ENCODE measurements at places on chromosomes 3 and 15.

- peak; percentile 85 for DNase-seq
These were observed 160.5 kb downstream of the FGF12 start for GRCh38 chr3:192566706-192567290.

- no peak for DNase-seq
These were observed 475.0 kb downstream of the TUSC7 start for GRCh38 chr3:117184574-117184973.

- no peak for DNase-seq
These were observed 2.4 kb downstream of the GPR171 start for GRCh38 chr3:151200586-151200985.

DNA sequence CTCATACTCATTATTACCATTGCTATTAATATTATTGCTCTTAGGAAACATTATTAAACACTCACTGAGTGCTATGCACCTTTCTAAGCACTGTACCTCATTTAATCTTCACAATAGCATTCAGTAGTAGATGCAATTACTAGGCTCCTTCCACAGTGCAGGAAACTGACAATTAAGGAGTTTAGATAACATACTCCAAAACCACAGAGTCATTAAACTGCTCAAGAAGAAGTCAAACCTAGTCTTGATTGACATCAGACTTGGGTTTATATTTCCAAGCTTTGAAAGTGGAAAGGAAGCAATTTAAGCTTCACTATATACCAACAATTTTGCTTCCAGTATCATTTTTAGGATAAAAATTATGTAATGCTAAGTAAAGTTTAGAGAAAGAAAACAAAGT is 490.1 kb upstream of the ARRDC4 start:
- no peak for DNase-seq

DNA sequence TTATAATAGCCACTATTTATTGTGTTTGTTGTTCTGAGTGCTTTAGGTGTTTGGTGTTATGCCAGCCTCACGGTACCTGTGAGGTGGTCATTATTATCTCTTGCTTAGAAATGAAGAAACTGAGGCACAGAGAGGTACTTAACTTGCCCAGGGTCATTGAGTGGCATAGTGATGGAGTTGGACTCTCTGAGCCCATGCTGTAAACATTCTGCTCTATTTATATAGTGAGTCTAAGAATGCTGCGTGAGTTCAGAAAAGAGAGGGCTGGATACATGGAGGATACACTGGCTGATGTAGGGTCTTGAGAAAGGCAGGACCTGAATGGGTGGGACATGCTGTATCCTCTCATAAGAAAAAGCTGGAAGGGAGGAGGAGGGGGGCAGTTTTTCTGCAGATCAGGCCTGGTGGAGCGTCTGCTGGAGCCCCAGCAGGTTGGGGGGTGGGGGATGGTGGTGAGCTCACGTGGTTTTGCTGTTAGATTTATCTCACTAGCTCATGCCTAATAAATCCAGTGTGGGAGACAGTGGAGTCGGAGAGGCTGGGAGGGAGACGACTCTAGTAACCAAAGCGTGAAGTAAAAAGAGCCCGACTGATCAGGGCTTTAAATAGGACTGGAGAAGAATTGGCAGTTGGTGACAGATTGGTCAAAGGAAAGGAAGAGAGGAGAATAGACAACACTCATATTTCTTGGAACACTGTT is 16.0 kb downstream of the MED12L start:
- no peak for DNase-seq

- DNase-seq, result no peak
These were observed 18.2 kb downstream of the IDH2 start for GRCh38 chr15:90083954-90084607.

- DNase-seq, result no peak
These were observed 249.4 kb upstream of the RARB start for GRCh38 chr3:25178672-25179071.

- no peak for DNase-seq
These were observed 105.6 kb upstream of the HES1 start for GRCh38 chr3:194030372-194030771.

DNA sequence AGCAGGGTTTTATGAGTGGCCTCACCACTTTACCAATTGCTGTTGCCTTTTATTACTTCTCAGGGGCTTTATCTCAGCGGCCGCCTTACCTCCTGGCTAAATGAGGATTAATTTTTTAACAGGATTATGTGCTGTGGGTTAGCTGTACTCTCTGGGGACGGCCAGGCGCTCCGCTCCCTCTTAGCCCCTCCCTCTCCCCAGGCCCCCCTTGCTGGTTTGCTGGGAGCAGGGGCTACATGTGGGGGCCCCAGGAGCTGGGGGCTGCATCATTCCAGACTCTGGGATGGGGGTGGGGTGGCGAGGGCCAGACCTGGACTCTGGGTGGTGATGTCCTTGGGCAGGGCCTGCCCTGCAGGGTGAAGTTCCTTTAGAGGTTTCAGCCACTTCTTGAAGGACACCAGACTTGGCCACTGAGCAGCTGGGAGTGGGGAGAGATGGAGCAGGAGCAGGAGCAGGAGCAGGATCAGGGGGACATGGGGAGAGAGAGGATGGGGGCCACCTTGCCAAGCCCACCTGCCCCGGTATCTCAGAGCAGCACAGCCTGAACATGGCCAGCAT is 196.1 kb downstream of the GOLGA6L6 start:
- DNase-seq, result no peak

GRCh38 chr3:94693997-94694640 is 631.3 kb downstream of the NSUN3 start:
- DNase-seq, result no peak

DNA sequence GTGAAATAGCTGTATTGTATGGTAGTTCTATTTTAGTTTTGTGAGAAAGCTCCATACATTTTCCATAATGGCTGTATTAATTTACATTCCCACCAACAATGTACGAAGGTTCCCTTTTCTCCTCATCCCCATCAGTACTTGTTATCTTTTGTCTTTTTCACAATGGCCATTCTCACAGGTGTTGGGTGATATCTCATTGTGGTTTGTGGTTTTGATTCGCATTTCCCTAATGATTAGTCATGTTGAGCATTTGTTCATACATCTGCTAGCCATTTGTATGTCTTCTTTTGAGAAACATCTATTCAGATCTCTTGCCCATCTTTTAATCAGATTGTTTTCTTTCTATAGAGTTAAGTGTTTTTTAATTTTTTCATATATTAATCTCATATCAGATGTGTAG is 931.9 kb downstream of the IGSF11 start:
- DNase-seq, result no peak

- no peak for DNase-seq
These were observed 117.9 kb downstream of the MITF start for GRCh38 chr3:69856965-69857705.

DNA sequence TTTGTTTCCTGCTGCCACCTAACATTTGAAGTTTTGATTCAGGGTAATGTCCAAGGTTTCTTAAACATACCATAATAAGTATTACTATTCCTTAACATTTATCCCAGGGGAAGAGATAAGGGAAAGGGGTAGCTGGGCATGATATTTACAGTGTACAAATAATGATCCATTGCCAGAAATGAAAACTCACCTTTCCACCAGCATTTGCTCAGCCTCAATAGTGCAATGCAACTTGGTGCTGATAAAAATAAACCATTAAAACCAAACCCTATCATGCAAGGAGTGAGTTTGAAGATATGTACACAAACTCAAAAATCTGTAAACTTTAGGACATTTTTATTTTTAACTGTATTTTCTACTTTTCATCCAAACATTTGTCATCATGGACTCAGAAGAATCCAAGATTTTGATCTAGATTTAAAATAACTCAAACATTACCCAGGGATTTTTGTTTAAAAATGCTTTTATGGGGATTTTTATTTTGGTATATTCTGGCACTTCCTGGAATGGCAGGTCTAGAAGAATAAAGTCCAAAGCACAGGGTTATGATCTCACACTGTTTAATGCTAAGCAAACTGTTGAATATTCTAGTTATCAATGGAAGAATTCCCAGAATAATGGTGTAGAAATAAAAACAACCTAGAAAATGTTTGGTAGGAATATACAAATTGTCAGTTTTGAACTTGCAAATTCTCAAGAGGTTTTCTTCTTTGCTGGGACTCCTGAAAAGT is 32.5 kb upstream of the SLC2A2 start:
- no peak for DNase-seq

GRCh38 chr3:37330466-37330865 is 156.1 kb upstream of the LRRFIP2 start:
- no peak for DNase-seq

GRCh38 chr3:16300881-16301359 is 35.9 kb downstream of the OXNAD1 start:
- no peak for DNase-seq

- no peak for DNase-seq
These were observed 52.6 kb upstream of the ADGRG7 start for GRCh38 chr3:100556673-100557310.

- peak; percentile 23 for DNase-seq
These were observed 1.2 kb upstream of the ITIH4 start for GRCh38 chr3:52831500-52832301.

DNA sequence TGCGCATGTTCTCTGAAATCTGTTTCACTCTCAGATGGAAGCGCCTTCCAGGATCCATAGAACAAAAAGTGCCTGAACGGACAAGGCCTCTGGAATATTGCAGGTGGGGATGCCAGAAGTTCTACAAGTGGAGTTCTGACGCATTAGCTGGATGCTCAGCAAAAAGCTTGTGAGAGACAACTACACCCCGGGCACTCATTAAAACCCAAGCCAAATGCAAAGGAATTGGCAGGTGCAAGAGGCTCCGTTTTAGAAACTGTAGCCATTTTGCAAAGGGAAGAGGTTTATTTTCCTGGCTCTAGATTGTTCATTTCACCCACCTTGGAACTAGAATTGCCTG is 35.2 kb upstream of the SLC24A5 start:
- DNase-seq, result no peak

DNA sequence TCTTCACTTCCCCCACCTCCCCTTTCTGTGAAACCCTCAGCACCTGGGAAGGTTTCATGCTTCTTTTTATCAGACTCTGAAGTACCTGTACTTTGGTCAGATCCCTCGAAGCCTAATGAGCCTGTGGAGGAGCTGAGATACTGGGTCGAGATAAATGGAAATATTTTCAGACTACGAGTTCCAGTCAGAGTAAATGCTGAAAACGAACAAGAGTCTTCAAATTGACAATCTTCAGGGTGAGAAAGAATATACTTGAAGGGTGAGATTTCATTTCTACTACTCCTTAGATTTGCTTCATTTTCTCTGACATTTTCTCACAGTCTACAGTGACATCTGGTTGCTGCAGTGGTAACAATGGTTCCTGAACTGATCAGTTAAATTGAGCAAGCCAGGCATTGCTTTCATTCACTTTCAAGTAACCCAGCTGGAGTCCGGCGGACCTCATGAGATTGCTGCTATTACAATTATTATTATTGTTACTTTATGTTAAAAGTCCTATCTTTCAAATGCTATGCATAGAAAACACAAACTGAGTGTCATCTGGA is 337.2 kb downstream of the VGLL3 start:
- DNase-seq, result no peak

DNA sequence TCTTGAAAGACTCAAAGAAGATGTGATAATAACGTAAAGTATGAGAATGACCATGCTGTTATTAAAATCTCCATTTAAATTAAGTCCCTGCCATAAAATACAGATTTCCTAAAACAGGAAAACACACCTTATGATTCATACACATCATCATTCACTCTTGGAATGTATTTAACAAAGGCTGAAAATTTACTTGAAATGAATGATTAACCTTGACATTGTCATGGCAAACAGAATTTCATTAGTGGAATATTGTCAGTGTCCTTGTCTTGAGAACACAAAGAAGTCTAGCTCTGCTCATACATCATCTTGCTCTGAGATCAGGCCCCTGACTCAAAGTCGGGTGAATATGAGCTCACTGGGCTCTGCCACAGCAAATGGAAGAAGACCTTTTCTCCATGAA is 313.9 kb downstream of the FGF12 start:
- no peak for DNase-seq

GRCh38 chr3:192445770-192446644 is 281.3 kb downstream of the FGF12 start:
- peak; percentile 29 for DNase-seq

DNA sequence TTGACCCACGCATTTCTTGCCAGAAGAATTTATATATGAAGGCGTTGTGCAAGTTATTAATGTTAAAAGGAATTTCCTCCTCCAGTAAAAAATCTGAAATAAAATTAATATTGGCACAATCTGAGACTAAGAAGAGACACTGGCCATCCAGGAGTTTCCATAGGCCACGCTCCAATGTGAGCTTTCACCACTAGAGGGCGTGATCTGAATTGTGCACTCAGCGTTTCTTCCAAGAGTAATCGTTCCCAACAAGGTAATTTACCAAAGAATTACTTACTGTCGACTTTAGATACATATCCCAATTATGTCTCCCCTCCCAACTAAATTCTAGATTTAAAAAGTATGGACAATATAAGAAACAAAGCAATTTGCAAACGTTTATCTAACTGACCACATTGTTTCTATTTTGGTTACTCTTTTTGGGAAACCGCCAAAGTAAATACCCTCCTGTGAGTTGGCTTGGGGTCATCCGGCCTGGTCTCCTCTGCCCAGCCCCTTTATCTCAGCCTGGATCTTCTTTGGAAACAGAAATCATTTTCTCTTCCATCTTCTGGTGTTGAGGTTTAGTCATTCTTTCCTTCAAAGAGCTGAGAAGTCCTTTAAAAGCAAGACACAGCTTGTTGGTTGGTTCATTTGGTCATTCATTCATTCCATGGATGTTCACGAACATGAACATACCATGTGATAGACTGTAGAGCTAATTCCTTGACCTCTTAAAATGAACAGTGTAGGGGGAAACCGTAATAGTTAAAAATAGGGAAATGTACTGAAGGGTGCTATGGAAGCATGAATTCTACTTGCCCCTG is 26.2 kb downstream of the POLR2M start:
- peak; percentile 46 for DNase-seq

DNA sequence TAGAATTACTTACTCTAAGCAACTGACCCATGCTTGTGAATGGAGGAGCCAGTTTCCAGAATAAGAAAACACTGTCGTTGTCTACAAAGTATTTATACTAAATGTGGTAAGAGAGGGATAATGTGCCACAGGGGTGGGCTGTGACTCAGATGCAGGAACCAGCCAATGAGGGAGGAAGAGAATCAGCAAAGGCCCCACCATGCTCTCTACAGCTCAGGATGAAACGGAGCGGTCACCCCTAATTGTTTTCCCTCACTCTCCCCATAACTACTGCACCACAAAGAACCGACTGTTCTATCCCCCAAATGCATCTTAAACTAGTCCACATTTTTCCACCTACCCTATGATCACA is 44.5 kb downstream of the BFSP2 start:
- DNase-seq, result no peak

DNA sequence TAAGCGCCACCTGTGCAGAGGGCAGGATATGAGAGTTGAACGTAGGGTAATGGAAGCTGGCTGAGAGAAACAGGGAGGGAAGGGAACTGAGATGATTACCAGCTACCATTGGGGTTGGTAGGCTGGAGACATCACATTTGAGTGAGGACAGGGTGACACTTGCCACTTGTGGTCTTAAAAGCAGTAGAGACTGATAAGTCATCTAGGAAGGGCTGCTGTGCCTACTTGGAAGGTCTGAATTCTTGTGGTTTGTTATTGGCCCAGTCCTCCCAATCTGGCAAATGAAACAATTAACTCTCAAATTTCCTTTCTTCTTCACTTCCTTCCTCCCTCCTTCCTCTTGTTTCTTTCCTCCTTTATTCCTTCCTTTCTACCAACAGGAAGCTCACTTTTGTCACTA is 46.8 kb downstream of the COL6A5 start:
- no peak for DNase-seq

- DNase-seq, result no peak
These were observed 31.4 kb upstream of the APEH start for GRCh38 chr3:49642708-49643145.

GRCh38 chr3:5133239-5134018 is 11.3 kb downstream of the ARL8B start:
- no peak for DNase-seq

All from cerebellar cortex (tissue), 1 donor.